ENCODE measurements at places on chromosomes 1 and 21. TPM values are rescaled to one million over a fixed set of nuclear protein-coding genes. Genes with fewer than 3 reads are reported as not detected.

SELENBP1 gene
- polyA plus RNA-seq: 3.0 TPM

RIPPLY3 gene
- polyA plus RNA-seq: 0.05 TPM

CLIC6 gene
- polyA plus RNA-seq: not detected

- DNase-seq: no peak
Measured at GRCh38 chr1:10814312-10814711, 17.9 kb upstream of the CASZ1 start.

- DNase-seq: no peak
Measured at GRCh38 chr1:8693107-8693506, 124.3 kb downstream of the RERE start.

- no peak for DNase-seq
Measured at GRCh38 chr1:41329662-41330587, 31.3 kb upstream of the FOXO6 start.

GRCh38 chr1:78126506-78126905, 80.7 kb downstream of the GIPC2 start:
- no peak for DNase-seq

Measured in keratinocyte (primary cell).